ENCODE measurements at places on chromosomes 3 and 15.

DNA sequence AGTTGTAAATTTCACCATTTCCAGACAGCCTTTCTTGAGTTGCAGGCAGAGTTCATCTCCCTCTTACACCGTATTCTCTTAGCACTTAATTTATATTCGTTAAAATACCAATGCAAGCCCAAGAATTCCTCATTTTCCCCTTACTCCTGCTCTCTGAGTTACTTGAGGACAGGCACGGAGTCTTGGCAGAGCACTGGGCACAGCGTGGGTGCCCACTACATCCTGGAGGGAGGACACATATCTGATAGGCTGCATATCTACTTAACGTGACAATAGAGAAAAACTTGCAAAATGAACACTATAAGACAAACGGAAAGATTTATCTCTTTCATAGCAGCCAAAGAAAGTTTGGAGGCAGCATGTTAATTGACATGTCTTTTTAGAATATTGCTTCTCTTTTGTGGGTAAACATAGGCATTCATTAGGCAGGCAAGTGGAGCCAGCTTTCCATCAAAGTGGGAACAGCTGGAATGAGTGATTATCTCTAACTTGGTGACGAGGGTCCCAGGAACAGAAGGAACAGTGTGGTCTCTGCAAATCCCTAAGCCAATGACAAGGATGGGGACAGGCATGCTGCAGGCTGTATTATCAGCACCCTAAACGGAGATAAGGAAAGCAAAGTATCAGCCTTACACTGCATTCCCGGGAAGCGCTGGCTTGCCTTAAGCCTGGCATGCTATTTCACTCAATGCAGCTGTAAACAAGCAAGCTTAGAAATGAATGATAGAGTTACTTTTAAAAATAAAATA, 116.5 kb downstream of the RTP4 start:
- no peak for DNase-seq

- DNase-seq = no peak
Observed at GRCh38 chr3:69764861-69765260, 25.6 kb downstream of the MITF start.

GRCh38 chr3:110518031-110518430, 553.6 kb upstream of the NECTIN3 start:
- DNase-seq = no peak

DNA sequence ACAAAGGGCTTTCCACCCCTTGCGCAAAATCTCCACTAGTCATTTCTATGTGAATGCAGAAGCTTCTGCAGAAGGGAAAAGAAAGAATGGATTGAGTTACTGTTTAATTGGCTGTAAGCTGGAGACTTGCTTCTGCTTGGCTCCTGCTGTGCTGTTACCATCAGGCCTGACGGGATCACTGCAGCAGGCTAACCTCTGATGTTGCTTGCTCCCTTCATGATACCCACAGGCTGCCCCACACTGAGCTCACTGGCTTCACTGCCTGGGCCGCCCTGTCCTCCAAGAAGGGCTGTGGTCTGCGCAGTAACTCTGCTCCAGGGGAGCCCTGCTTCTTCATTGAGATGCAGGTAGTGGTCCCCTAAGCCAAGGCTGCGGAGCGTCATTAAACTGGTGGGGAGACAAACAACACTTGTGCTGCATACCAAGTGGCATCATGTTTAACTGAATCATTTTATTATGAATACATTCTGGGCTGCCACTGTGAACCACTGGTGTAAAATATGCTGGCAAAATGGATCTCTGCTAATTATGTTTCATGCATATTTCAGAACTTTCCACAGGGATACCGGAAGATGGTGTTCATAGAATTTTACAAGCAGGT, 78.6 kb downstream of the WDR49 start:
- DNase-seq = no peak

- no peak for DNase-seq
Observed at GRCh38 chr3:190521998-190522397, 8.1 kb downstream of the IL1RAP start.

DNA sequence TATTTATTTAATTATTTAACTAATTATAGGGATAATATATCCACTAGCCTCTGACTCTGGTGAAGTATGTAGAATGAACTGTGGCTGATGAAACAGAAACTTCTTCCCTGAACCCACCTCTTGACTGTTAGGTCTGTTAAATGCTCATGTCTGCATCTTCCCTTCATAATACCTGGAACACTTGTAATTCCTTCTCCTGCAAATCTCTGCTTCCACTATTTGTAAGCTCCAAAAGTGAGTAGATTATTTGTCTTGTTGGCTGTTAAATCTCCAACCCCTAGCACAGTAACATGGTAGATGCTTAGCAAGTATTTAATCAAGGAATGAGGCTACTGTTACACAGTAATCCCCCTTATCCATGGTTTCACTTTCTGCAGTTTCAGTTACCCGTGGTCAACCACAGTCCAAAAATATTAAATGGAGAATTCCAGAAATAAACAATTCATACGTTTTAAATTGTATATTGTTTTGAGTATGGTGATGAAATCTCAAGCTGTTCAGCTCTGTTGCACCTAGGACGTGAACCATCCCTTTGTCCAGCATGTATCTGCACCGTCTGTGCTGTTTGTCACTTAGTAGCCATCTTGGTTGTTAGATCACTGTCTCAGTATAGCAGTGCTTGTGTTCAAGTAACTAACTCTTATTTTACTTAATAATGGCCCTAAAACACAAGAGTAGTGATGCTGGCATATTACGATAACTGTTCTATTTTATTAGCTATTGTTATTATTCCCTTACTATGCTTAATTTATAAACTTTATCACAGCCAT, 5.7 kb downstream of the TTBK2 start:
- DNase-seq = no peak

GRCh38 chr15:41484937-41485625, 8.6 kb upstream of the ITPKA start:
- no peak for DNase-seq

Measured in activated naive CD4-positive, alpha-beta T cell treated with anti-CD3 and anti-CD28 coated beads, Interleukin-2, amount 50 U/mL, for 16 hours (primary cell).